ENCODE measurements at places on chromosomes 12 and 14. TPM values are rescaled to one million over a fixed set of nuclear protein-coding genes. Genes with fewer than 3 reads are reported as not detected.

GRCh38 chr12:107514887-107515445 lies 170.6 kb upstream of the PWP1 start:
- DNase-seq = no peak

DNA sequence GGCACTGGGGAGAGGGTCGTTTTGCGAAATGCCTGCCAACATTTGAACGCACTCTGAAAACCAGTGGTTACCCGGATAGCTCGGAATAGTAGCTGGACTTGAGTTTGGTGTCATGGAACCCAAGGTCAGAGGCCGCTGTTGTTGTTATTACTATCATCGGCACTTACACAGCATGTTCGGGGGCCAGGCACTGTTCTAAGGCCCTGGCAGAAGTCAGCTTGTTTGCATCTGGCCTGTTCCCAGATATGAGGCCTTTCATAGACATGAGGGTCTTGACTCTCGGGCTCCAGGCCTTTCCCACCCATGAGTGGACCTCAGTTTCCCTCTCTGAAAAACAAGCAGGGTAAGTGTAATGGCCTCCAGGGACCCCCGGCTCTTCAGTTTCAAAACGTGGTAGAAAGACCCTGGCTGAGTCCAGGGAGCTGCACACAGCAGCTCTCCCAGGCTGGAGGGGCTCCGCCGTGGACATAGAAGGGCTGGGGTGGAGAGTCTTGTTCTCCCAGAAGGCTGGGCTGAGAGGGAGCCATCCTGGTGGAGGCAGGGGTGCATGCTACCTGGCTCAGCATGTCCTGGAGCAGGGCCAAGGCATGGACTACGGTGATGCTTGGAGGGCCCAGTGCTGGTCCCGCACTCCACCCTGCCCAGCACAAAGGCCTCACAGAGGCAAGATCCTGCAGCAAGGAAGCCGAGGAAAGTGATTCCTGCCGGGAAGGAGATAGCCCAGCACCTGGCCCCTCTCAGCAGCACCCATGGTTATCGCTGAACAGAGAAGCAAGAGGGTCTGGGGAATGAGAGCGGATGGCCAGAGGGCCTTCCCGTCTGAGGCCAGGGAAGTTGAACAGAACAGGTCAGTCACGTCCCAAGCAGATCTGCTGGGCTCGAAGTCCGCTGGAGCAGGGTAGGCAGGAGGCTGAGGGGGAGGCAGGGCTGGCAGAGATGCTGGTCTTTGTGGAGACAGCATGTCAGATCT lies 63.5 kb upstream of the C14orf180 start:
- no peak for DNase-seq

GRCh38 chr12:112498580-112498979 lies 79.8 kb downstream of the PTPN11 start:
- DNase-seq = no peak

GRCh38 chr12:41983394-41983793 lies 161.3 kb downstream of the GXYLT1 start:
- no peak for DNase-seq

GRCh38 chr12:108112832-108113556 lies 16.1 kb upstream of the WSCD2 start:
- no peak for DNase-seq

GRCh38 chr14:105050551-105050897 lies 14.7 kb downstream of the GPR132 start:
- no peak for DNase-seq

DNA sequence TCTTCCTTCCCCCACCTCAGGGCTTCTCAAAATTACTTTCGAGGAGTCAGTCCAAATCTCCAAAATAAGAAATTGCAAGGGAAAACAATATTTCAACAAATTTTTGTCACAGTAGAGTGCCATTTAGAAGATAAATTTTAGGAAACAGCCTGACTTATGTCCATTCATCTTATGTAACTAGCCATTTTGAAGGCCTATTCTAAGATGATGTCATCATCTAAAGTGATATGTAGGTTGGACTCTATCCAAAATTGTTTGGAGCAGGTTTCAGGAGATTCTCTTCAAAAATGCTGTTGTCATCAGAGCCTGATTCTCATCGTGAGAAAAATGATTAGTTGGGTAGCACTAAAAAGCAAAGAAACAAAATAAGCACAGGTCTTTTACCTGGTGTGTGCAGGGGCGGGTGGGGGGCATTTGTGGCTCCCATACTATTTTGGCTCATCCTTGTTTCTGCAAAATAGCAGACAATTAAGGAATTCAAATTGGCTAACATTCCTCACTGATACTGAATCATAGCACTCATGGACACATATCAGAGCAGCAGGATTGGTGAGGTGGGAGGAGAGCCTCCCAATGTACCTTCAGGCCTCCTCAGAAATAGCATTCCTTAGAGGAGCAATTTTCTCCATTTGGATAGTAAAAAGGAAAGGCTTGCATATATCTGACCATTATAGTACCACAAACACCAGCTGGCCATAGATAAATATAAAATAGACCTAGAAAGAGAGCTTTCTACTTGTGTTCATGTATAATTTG lies 360.9 kb upstream of the NAV3 start:
- DNase-seq = no peak

- no peak for DNase-seq
Measured at GRCh38 chr12:131835616-131836171, 7.5 kb downstream of the MMP17 start.

DNA sequence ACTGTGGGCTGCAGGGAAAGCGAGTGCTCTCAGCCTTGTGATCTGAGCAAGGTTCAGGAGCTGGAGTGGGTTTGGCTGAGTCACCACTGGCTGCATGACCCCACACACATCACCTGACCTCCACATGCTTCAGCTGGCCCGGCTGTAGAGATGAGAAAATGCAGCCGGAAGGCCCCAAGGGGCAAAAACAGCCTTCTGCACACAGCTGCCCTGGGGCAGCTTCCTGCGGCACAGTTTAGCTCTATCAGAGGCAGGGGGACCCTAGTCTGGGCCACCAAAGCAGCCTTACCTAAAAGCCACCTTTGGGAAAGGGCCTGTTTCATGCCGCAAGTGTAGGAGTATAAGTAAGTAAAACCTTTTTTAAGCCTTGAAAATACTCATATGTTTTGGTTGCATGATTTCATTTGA lies 123.3 kb downstream of the SSPN start:
- peak; percentile 83 for DNase-seq

- no peak for DNase-seq
Measured at GRCh38 chr14:100341301-100342031, 18.3 kb downstream of the SLC25A47 start.

The FAM90A1 gene
- total RNA-seq = not detected

The CLEC2B gene
- total RNA-seq = 32.6 TPM

The HOXC12 gene
- total RNA-seq = 0.22 TPM

The PTGER2 gene
- 8.5 TPM for total RNA-seq

The CCDC196 gene
- not detected for total RNA-seq

The REP15 gene
- total RNA-seq = 1.2 TPM

The TAS2R8 gene
- total RNA-seq = 0.27 TPM

Measured in sciatic nerve (tissue), 2 donors.